ENCODE measurements at places on chromosomes 12 and 14.

DNA sequence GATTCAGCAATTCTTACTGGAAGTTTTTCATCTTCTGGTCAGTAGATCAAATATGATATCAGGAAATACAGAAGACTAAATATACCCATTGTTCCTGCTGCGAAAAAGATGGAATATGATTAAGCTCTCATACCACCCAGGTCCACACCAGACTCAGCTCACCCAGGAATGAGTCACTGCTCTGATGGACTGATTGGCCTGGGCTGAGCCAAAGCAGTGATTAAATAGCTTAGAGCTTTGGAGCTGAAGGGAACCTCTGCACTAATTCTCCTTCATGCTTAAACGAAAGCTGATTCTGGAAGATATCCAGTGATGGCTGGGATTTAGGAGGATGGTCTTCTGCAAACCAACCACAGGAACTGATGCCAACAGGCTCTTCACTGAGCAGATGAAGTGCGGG lies 62.0 kb upstream of the SYT1 start:
- DNase-seq: peak; percentile 45

DNA sequence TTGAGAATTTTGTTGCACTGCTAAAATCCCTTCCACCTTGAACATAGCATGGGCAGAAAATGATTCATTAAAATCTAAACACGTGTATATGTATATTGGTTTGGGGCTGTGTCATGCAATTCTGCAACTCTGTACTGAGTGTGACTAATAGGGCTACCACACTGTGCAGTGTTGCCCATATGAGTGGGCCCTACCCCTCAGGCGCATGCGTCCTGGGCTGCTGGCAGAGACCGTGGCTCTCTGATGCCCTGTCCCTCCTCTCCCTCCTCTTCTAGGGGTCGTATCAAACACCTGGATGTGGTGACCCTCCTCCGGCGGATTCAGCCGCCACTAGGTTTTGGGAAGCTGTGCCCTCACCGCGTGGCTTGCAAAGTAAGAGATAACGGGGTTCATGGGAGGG lies 128.4 kb upstream of the FKBP4 start:
- DNase-seq: no peak

DNA sequence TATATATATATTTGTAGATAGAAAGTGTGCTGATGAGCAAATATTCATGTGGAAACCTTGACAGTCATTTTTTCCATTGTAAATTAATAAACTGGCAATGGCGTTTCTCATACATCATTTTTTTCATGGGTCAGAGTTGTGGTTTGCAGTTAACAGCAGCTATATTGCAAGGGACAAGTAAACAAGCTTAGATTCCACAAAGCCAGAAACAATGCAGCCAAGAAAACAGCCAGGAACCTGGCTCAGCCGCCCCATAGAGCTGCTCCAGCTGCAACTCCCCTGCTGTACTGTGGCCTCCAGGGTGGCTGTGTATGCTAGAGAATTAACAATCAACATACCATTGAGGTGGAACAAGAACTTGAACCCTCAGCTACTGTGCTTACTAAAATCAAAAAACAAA lies 298.2 kb downstream of the TMEM132D start:
- DNase-seq: peak; percentile 1

DNA sequence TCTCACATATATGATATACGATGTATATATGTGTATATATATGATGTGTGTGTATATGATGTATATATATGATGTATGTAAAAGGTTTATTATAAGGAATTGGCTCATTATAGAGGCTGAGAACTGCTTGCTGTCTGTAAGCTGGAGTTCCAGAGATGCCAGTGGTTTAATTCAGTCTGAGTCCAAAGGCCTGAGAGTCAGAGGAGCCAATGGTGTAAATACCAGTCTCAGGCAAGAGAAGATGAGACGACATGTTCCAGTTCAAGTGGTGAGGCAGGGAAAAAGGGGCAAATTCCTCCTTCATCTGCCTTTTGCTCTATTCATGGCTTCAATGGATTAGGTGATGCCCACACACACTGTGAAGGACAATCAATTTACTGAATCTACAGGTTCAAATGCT lies 17.1 kb upstream of the STYK1 start:
- no peak for DNase-seq

GRCh38 chr14:20610002-20610765 lies 19.0 kb upstream of the RNASE12 start:
- DNase-seq: peak; percentile 87
